ENCODE measurements at places on chromosomes 4 and X.

GRCh38 chrX:134670134-134670924 is 12.1 kb upstream of the PLAC1 start:
- DNase-seq, result no peak

- no peak for DNase-seq
Measured at GRCh38 chr4:174460684-174461083, 61.6 kb downstream of the HPGD start.

DNA sequence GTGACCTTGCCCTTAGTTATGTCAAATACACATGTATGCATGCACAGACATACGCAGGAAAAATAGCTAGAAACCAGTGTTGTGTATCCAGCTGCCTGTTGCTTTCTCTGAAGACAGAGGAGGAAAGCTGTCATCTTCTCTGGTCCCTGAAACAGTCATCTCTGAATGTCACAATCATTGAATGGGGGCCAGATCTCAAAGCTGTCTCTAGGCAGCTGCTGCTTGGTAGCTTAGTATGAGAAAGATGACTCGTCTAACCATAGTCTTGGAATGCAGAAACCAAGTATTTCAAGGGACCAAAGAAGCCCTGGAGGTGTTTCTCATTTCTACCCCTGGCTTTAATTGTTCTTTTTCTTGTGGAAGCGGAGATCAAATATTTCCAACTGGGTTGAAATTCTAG is 4.0 kb downstream of the GRIA3 start:
- no peak for DNase-seq

- no peak for DNase-seq
Measured at GRCh38 chr4:86055898-86056297, 304.0 kb downstream of the MAPK10 start.

- no peak for DNase-seq
Measured at GRCh38 chrX:151225843-151226242, 49.5 kb downstream of the GPR50 start.

DNA sequence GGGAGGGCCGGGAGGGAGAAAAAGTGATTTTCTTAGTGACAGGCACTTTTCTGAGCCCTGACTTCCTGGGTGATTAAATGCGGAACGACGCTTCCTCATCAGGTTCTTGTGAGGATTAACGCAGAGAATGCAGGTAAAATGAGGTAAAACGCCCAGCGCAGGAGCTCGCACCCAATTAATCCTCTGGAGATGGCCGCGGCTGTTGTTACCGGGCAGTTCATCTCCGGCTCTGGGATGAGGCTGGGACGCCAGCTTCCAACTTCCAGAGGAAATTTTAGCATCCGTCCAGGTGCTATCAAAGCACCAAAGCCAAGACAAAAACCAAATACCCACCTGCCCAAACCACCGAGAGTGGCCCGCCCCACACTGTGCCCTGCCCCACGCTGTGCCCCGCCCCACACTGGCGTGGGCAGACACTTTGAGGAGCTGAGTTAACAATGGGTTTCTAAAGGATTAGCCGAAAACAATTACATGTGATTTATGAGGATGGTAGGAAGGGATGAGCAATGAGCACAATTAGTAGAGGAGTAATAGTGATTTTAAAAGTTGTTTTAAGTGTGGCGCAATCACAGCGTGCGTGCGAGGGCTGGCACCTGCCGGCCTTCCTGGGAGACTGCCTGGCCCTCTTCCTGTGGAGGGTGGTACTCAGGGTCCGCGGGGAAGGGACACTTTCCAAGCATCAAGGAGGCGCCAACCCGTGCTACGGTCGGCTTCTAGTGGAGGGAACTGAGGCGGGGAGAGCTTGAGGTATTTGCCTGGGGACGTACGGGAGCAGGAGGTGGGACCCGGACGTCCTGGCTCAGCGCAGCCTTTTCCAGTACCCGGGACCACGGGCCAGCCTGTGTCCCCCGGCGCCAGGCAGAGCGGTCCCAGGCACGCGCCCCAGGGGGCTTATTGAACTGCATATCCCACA is 41.6 kb upstream of the ADRA2C start:
- no peak for DNase-seq

- no peak for DNase-seq
Measured at GRCh38 chrX:134032441-134032840, 47.0 kb upstream of the GPC3 start.

DNA sequence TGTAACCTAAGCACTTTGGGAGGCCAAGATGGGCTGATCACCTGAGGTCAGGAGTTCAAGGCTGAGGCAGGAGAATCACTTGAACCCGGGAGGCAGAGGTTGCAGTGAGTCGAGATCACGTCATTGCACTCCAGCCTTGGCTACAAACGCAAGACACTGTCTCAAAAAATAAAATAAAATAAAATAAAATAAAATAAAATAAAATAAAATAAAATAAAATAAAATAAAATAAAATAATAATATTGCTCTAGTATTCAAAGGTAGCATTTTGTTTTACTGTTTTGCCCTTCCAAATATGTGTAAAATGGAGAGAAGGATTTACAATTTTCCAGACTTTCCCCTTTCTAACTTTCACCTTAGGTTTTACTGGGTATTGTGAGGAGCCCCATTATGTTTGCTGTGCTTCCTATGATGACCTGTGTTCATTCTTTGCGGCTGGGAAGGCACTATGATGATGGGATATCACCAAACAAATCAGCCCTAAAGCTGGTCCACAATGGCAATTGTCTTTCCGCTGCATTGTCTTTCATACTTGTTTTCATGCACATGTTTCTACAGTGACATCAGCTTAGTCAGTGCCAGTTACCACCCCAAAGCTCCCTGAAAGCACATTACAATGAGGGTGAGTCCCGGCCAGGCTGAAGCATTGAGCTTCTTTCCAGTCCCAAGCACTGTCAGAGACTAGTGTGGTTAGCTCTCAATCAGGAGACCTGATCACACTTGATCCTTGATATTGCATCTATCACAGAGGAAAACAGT is 50.8 kb downstream of the DTHD1 start:
- no peak for DNase-seq

DNA sequence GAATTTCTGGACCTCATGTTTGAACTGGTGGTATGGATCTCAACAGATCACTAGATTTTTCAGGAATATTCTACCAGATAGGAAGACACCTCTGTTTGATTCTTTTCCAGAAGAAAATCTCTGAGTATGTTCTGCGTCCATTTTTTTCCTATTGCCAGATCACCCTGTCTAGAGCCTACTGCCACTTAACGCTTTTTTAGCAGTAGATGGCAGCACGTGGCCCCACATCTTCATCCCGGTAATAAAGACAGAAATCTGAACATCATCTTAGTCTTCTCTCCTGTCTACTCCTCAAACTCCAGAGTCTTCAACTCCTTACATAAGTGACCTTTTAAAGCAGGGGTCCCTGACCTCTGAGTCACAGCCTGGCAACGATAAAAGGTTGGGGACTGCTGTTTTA is 184.7 kb downstream of the TMA16 start:
- no peak for DNase-seq

DNA sequence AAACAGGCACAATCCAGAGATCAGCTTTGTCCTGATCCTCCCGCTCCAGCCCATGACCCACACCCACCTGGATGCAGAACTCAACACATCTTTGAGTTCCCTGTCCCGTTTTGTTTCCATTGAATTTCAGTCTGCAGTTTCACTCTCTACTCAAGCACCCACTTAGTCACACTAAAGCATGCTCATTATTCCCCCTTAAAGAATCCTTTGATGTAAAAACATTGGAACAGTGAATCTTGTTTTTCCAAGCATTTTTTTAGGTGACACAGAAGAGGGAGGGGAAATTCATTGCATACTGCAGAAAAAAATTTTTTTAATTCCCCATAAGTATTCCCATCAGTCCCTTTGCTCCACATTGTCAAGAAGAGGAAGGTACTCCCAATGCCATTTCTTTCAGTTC is 249.7 kb upstream of the TTC29 start:
- DNase-seq, result no peak

- DNase-seq, result no peak
Measured at GRCh38 chrX:3159995-3160720, 118.9 kb downstream of the ARSF start.

GRCh38 chr4:105414316-105414715 is 59.5 kb downstream of the PPA2 start:
- no peak for DNase-seq

DNA sequence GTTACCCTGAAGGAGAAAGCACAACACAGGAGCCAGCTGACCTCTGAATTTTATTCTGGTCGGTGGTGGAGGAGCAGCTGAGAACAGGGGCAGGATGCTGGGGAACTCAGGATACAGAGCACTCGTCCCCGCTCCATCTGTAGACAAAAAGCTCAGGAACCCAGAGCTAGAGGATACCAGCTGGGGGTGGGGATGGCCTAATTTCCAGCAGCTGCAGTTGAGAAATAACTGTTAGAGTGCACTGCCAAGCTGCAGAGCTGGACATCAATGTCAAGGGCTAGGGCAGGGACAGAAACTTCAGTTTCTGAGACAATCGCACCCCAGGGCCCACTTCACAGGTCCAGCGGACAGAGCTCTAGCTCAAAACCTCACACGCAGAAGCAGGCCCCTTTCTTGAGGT is 122.1 kb upstream of the GUCY1A1 start:
- DNase-seq, result no peak

DNA sequence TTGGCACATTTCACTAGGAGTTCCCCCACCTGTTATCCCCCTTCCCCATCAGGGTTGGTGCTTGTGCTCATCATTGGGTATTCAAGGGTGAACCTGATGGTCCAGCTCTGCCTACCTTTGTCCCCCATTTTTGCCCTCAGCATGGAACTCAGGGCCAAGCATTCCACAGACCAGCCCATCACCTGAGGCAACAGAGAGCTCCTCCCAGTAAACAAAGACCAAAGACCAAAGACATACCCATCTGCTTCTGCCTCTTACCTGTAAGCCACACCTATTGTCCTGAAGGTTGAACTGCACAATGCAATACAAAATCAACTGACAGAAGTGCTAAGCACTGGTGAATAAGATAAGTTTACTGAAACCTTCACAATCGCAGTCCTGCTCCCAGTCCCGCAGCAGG is 237.5 kb downstream of the PAPSS1 start:
- no peak for DNase-seq

GRCh38 chr4:128716338-128716737 is 93.2 kb upstream of the JADE1 start:
- no peak for DNase-seq

DNA sequence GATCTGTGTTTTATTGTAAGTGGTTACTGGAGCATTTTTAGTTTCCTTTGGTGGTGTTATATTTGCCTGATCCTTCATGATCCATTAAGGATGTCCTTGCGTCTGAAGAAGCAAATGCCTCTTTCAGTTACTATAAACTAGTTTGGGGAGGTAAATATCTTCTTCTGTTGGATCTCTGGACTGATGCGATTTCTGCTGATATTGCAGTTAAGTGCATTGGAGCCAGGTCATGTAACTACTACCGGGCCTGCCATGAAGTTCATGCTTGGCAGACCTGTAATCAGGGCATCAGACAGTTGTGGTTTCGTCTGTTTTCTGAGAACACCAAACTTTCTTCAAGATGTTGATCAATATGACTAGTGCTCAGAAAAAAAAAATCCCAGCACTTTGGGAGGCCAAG is 22.9 kb downstream of the ZNF718 start:
- DNase-seq, result no peak

DNA sequence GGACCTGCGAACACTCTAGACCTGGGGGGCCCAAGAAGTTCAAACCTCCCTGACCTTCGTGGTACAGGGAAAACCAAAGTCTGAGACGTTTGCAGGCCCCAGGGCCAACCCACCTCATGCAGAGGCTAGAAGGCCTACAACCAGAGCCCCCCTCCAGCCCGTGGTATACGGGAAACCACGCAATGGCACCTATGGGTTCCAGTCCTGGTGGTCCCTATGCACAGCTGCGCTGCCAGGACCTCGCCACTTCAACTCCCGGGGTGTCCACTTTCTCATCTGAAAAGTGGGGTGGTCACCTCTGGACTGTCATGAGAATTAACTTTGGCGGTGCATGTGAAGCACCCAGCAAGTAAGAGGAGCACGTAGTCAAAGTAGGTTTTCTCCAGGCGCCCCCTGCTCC is 8.4 kb upstream of the MSX1 start:
- no peak for DNase-seq
